Activated naive CD8-positive, alpha-beta T cell treated with anti-CD3 and anti-CD28 coated beads, Interleukin-2, amount 10 ng/mL, durations not matched to agents 7 days and 5 days (primary cell): ENCODE measurements at places on chromosomes 5 and 9.

DNA sequence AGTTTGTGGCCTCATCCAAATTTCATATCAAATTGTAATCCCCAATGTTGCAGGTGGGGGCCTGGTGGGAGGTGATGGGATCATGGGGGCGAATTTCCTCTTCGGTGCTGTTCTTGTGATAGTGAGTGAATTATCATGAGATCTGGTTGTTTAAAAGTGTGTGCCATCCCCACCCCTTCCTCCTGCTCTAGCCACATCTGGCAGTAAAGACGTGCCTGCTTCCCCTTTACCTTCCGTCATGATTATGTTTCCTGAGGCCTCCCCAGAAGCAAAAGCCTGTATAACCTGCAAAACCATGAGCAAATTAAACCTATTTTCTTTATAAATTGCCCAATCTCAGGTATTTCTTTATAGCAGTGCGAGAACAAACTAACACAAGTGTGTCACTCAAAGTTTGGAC lies 71.0 kb upstream of the MOCS2 start:
- H3K36me3 ChIP-seq, result no peaks in the 10 kb centered on the region
- H3K4me1 ChIP-seq, result peaks cover 2% of the 10 kb centered on the region
- no peak overlapping the region for H3K4me3 ChIP-seq
- peaks cover 3% of the 10 kb centered on the region for H3K27me3 ChIP-seq

- H3K4me3 ChIP-seq, result no peak overlapping the region
- H3K27ac ChIP-seq, result no peak overlapping the region
- no peaks in the 10 kb centered on the region for H3K27me3 ChIP-seq
- H3K36me3 ChIP-seq, result no peaks in the 10 kb centered on the region
- H3K4me1 ChIP-seq, result peaks cover 2% of the 10 kb centered on the region
Observed at GRCh38 chr9:119004618-119004990, 364.6 kb downstream of the BRINP1 start.

DNA sequence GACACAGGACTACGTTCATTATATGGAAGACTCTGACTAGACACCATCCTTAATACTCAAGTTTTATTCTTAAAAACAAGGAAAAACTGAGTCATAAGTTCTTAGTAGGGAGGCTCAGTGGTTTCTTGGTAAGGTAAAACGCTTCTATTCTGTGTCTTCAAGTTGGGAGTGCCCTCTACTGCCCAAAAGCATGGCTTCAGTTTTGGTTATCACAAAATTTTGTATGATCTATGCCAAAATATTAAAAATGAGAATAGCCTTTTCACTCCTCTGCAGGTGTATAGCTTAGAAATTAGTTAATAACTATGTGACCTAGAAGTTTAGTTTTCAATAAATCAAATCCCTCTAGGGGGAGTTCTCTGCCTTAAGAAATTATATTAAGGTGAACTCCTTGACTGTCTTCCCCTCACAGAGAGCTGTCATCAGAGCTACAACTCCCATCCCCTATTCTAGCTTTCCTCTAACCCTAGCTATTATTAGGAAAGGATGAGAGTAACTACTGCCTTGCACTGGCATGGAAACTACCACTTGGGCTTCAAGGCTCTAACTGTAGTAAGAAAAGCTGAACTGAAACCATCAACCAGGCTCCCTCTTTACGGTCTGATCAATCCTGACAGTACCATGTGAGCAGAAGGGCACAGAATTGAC lies 189.7 kb downstream of the GNAQ start:
- H3K27ac ChIP-seq, result no peak overlapping the region
- H3K27me3 ChIP-seq, result no peaks in the 10 kb centered on the region
- H3K4me3 ChIP-seq, result no peak overlapping the region
- DNase-seq, result no peak
- peaks cover 2% of the 10 kb centered on the region for H3K36me3 ChIP-seq

DNA sequence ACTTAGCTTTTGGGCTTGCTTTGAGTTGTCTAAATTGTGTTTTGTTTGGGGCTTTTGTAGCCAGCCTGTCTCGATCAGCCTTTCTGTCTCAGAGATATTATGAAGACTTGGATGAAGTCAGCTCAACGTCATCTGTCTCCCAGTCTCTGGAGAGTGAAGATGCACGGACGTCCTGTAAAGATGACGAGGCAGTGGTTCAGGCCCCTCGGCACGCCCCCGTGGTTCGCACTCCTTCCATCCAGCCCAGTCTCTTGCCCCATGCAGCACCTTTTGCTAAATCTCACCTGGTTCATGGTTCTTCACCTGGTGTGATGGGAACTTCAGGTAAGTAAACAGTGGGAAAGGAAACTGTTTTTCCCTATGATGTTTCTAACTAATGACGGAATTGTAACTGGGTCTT lies 48.6 kb downstream of the NUP214 start:
- no peak overlapping the region for H3K27ac ChIP-seq
- no peak overlapping the region for H3K4me3 ChIP-seq
- DNase-seq, result no peak
- no peaks in the 10 kb centered on the region for H3K27me3 ChIP-seq

GRCh38 chr5:1850324-1851154 lies 32.2 kb downstream of the IRX4 start:
- no peaks in the 10 kb centered on the region for H3K36me3 ChIP-seq
- H3K4me3 ChIP-seq, result no peak overlapping the region
- H3K27me3 ChIP-seq, result peaks cover 54% of the 10 kb centered on the region
- H3K27ac ChIP-seq, result no peak overlapping the region
- H3K4me1 ChIP-seq, result no peaks in the 10 kb centered on the region
- DNase-seq, result no peak

GRCh38 chr5:175377816-175378215 lies 66.2 kb downstream of the DRD1 start:
- peaks cover 20% of the 10 kb centered on the region for H3K27me3 ChIP-seq
- no peaks in the 10 kb centered on the region for H3K36me3 ChIP-seq
- H3K4me1 ChIP-seq, result no peaks in the 10 kb centered on the region
- no peak overlapping the region for H3K27ac ChIP-seq
- no peak for DNase-seq

DNA sequence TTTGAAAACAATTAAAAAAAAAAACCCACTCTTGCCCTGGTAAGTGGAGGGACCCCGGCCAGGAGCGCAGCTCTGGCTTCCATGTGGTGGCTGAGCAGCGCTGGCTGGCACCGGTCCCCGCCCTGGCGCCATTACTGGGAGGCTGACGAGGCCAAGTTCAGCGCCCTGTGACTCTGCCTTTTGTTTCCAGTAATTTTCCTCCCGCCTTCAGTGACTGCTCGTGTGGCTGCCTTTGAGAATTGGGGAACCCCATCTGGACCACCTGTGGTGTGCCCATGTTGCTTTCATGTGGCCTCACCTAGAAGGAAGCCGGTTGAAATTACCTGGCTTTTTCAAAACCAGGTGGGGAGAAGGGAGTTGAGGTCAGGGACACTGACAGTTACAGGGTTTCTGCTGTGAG lies 136.1 kb downstream of the GAPVD1 start:
- no peaks in the 10 kb centered on the region for H3K27me3 ChIP-seq
- no peak overlapping the region for H3K4me3 ChIP-seq
- peaks cover 3% of the 10 kb centered on the region for H3K4me1 ChIP-seq
- no peaks in the 10 kb centered on the region for H3K36me3 ChIP-seq
- DNase-seq, result no peak

DNA sequence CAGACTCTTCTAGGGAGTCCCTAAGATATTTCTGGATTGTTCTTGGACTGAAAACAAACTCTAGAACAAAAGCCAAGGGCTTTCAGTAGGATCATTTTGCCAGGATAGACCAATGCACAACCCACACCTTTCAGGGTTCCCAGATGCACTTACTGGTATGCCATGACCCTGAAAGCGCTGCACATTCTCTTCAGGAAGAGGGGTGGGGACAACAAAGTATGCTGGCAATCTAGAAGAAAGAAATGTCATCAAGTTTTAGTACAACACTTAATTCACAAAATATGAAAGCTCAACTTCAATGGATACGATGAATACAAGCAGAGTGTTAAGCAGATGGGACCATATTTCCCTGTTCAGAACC lies 57.2 kb downstream of the MTMR12 start:
- DNase-seq, result no peak
- H3K27me3 ChIP-seq, result no peaks in the 10 kb centered on the region
- no peaks in the 10 kb centered on the region for H3K4me1 ChIP-seq
- H3K4me3 ChIP-seq, result no peak overlapping the region

DNA sequence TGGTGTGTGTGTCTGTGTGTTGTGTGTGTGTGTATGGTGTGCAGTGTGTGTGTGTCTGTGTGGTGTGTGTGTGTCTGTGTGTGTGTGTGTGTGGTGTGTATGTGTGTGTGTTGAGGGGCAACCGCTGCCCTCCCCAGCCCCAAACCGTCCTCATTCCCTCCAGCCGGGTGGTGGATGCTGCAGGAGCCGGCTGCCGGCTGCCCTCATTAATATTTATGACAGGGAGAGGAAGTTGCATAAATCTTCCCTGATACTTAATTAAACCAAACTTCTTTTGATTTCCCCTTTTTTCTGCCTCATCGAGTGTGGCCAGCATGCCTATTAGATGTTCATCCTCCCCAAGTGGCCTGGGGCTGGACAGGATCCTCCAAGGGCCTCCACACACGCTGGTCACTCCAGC lies 121.4 kb upstream of the MVB12B start:
- no peaks in the 10 kb centered on the region for H3K36me3 ChIP-seq
- DNase-seq, result no peak
- no peak overlapping the region for H3K27ac ChIP-seq
- peaks cover 24% of the 10 kb centered on the region for H3K27me3 ChIP-seq
- H3K4me3 ChIP-seq, result no peak overlapping the region

- H3K27me3 ChIP-seq, result no peaks in the 10 kb centered on the region
- peaks cover 2% of the 10 kb centered on the region for H3K36me3 ChIP-seq
- no peak for DNase-seq
- no peak overlapping the region for H3K4me3 ChIP-seq
Observed at GRCh38 chr5:2894736-2895135, 143.3 kb upstream of the IRX2 start.

- H3K4me3 ChIP-seq, result no peak overlapping the region
- no peak for DNase-seq
- H3K36me3 ChIP-seq, result no peaks in the 10 kb centered on the region
- H3K27me3 ChIP-seq, result peaks cover 4% of the 10 kb centered on the region
Observed at GRCh38 chr9:27194401-27195091, 85.5 kb downstream of the TEK start.

DNA sequence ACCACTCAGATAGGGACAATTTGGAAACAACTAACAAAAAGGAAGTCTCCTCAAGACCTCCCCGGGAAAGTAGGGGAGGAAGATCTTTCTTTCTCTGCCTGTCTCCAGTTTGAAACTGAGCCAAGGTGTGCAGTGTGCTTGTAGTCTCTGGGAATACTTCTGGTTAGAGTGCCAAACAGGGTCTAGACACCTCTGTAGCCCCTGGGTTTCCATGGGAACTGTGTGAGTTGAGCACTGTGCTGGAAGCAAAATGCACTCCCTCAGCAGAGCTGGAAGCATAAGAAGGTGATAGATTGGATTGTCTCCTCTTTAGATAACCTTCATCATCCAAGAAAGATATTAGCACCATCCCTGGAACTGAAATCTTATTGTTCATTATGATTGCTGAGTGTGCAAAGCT lies 129.2 kb upstream of the TNPO1 start:
- H3K36me3 ChIP-seq, result no peaks in the 10 kb centered on the region
- no peaks in the 10 kb centered on the region for H3K4me1 ChIP-seq
- H3K4me3 ChIP-seq, result no peak overlapping the region
- no peak for DNase-seq

- DNase-seq, result no peak
- H3K27ac ChIP-seq, result no peak overlapping the region
- H3K4me3 ChIP-seq, result no peak overlapping the region
Observed at GRCh38 chr5:135211083-135211790, 177.2 kb upstream of the PITX1 start.
